Naive thymus-derived CD4-positive, alpha-beta T cell (primary cell): ENCODE measurements at places on chromosomes 13 and 19. TPM values are rescaled to one million over a fixed set of nuclear protein-coding genes. Genes with fewer than 3 reads are reported as not detected.

The ZNF471 gene
- 0.50 TPM for total RNA-seq

The CGB5 gene
- total RNA-seq: not detected

The CEACAM3 gene
- 0.42 TPM for total RNA-seq

The S1PR4 gene
- total RNA-seq: 238 TPM

The ELF1 gene
- 115 and 117 TPM in 2 replicates for total RNA-seq

The URAD gene
- total RNA-seq: not detected

The FXYD1 gene
- 0.46 and 0.51 TPM in 2 replicates for total RNA-seq

The ZNF793 gene
- total RNA-seq: 9.5 TPM
